ENCODE measurements at places on chromosomes 12 and 14. TPM values are rescaled to one million over a fixed set of nuclear protein-coding genes. Genes with fewer than 3 reads are reported as not detected.

The ZC2HC1C gene
- total RNA-seq = 2.3 TPM

The LMNTD1 gene
- not detected for total RNA-seq

The TMEM229B gene
- 0.41 TPM for total RNA-seq

The TIMELESS gene
- 27.9 TPM for total RNA-seq

The KCNK13 gene
- not detected for total RNA-seq

The MOK gene
- total RNA-seq = 37.2 TPM

The SDR9C7 gene
- 0.29 TPM for total RNA-seq

The A2M gene
- 4.3 TPM for total RNA-seq

The PAWR gene
- 211 TPM for total RNA-seq

The MYF6 gene
- 0.20 TPM for total RNA-seq

DNA sequence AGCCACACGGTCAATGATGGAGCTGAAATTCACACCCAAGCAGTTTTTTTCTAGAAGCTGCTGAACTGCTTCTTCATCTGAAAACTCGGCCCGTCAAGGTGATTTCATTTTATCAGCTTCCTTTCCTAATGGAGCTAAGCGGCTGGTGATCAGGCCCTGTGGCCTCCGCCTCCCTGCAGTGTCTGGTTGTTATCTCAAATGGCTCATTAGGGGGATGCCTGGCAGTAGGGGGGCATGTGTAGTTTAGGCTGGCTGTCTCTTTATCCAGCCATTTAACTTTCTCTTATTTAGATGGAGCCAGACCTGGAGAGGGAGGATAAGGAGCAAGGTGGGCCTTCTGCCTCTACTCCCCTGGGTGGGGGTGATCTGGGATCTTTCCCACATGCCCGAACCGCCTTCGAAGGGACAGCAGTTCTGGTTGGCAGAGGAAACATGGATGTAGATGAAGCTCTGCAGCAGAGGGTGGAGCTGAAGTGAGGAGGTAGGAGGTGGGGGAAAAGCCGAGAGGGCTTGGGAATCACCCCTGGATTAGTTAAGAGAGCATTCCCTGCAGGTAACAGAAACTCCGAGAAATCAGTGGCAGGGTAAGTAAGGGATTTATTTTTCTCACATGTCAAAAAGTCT, 64.4 kb downstream of the TGFB3 start:
- no peak overlapping the region for H3K4me3 ChIP-seq
- no peak overlapping the region for H3K27ac ChIP-seq
- H3K36me3 ChIP-seq = peaks cover 16% of the 10 kb centered on the region
- H3K4me1 ChIP-seq = peaks cover 19% of the 10 kb centered on the region

DNA sequence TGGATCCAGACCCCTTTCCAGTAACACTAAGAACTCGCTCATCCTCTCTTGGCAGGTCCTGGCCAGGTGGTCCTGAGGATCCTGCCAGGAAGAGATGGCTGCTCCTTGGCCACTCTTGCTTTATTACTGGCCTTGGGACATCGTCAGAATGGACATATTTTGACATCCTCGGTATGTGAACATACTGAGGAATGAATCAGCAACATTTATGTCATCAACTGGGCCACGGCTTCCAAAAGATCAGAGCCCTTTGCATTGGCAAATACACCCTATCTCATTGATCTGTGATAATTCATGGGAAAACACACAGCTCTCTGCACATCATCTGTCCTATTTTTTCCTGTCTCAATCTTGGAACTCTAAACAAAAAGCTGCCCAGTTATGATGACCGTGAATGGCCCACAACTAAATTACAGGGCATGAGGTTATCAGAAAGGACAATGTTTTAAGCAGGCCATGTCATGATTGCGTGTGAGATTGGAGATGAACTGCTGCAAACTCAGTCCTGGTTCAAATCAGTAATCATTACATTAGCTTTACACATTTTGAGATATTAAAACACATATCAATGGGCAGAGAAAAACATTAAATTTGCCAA, 1325.8 kb downstream of the AACS start:
- no peak overlapping the region for H3K27ac ChIP-seq
- no peak overlapping the region for H3K4me3 ChIP-seq
- H3K4me1 ChIP-seq = no peaks in the 10 kb centered on the region
- DNase-seq = no peak
- H3K36me3 ChIP-seq = no peaks in the 10 kb centered on the region
- H3K27me3 ChIP-seq = no peaks in the 10 kb centered on the region

DNA sequence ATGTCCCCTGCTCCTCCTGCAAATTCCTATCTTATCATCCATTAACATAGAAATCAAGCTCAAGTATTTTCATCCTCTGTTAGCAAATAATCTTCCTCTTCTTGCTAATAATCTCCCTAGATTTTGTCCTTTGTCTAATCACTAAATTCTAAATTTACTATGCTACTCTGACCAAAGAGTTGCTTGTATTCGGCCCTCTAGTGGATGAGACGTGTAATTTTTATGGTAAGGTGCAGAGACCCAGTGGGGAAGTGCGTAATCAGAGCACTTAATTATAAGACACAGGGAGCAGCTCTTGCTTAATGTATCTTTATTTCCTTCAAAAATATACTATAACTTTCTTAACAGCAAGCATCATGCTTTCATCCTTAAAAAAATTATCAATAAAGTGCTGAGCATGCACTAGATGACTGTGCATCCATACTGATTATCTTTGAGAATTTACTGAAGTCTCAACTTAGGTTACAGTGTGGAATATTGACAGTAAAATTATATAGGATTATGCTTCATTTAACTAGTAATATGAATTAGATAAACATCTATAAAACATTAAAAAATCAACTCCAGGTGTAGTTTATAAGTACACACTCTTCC, 212.6 kb downstream of the SLC16A7 start:
- H3K27ac ChIP-seq = no peak overlapping the region
- DNase-seq = no peak
- no peak overlapping the region for H3K4me3 ChIP-seq
- peaks cover 6% of the 10 kb centered on the region for H3K4me1 ChIP-seq

GRCh38 chr14:23063601-23064000, 6.3 kb upstream of the CDH24 start:
- no peak for DNase-seq
- peak overlapping the region; percentile 95 for H3K27ac ChIP-seq
- H3K4me3 ChIP-seq = no peak overlapping the region
- H3K27me3 ChIP-seq = no peaks in the 10 kb centered on the region

DNA sequence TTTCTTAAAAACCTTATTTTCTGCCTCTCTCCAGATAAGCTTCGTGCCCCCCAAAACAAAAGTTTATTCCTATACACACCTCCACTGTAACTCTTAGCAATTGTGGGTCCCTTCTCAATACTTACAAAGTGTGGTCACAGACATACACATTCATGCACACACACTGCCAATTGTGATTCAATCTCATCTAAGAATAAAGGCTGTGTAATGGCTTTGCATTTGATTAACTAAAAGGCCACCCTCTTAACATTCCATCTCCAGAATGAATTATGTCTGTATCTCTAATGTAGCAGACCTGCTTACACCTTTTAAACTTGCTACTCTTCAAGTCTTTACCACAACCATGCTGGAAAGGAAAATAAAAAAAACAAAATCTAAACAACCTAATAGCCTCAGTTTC, 49.5 kb downstream of the MYF5 start:
- no peaks in the 10 kb centered on the region for H3K36me3 ChIP-seq
- DNase-seq = no peak
- no peak overlapping the region for H3K4me3 ChIP-seq
- peaks cover 20% of the 10 kb centered on the region for H3K4me1 ChIP-seq
- no peak overlapping the region for H3K27ac ChIP-seq

- H3K36me3 ChIP-seq = no peaks in the 10 kb centered on the region
- no peak for DNase-seq
- peaks cover 13% of the 10 kb centered on the region for H3K4me1 ChIP-seq
- H3K4me3 ChIP-seq = peak overlapping the region; percentile 52
- H3K27me3 ChIP-seq = no peaks in the 10 kb centered on the region
- peak overlapping the region; percentile 54 for H3K27ac ChIP-seq
Observed at GRCh38 chr12:6364044-6364374, 11.4 kb downstream of the SCNN1A start.

GRCh38 chr12:67193704-67194103, 75.5 kb upstream of the CAND1 start:
- H3K4me1 ChIP-seq = no peaks in the 10 kb centered on the region
- H3K36me3 ChIP-seq = no peaks in the 10 kb centered on the region
- no peak overlapping the region for H3K4me3 ChIP-seq

- DNase-seq = no peak
- no peaks in the 10 kb centered on the region for H3K27me3 ChIP-seq
- H3K27ac ChIP-seq = peak overlapping the region; percentile 8
- no peak overlapping the region for H3K4me3 ChIP-seq
- H3K36me3 ChIP-seq = no peaks in the 10 kb centered on the region
- H3K4me1 ChIP-seq = peaks cover 2% of the 10 kb centered on the region
Observed at GRCh38 chr12:40515041-40515816, 177.0 kb upstream of the CNTN1 start.

GRCh38 chr14:77087631-77088030, 10.4 kb upstream of the CIPC start:
- no peak for DNase-seq
- peak overlapping the region; percentile 99 for H3K27ac ChIP-seq
- peak overlapping the region; percentile 44 for H3K4me3 ChIP-seq
- peaks cover 54% of the 10 kb centered on the region for H3K4me1 ChIP-seq
- no peaks in the 10 kb centered on the region for H3K27me3 ChIP-seq

GRCh38 chr14:52949711-52950409, 990 bp downstream of the FERMT2 start:
- peak overlapping the region; percentile 98 for H3K4me3 ChIP-seq
- peaks cover 9% of the 10 kb centered on the region for H3K36me3 ChIP-seq
- DNase-seq = no peak
- peaks cover 54% of the 10 kb centered on the region for H3K4me1 ChIP-seq

GRCh38 chr14:21382095-21382494, 1.7 kb downstream of the SUPT16H start:
- H3K36me3 ChIP-seq = peaks cover 8% of the 10 kb centered on the region
- peak overlapping the region; percentile 97 for H3K4me3 ChIP-seq
- H3K27ac ChIP-seq = peak overlapping the region; percentile 68
- H3K27me3 ChIP-seq = no peaks in the 10 kb centered on the region

All from mesothelial cell of epicardium (in vitro differentiated cells).